ENCODE measurements at places on chromosomes 2 and 18.
A peak's percentile ranks its signal among the peaks of the same experiment; 100 is the strongest.

- DNase-seq, result no peak
Observed at GRCh38 chr2:178702361-178702760, 104.9 kb downstream of the TTN start.

DNA sequence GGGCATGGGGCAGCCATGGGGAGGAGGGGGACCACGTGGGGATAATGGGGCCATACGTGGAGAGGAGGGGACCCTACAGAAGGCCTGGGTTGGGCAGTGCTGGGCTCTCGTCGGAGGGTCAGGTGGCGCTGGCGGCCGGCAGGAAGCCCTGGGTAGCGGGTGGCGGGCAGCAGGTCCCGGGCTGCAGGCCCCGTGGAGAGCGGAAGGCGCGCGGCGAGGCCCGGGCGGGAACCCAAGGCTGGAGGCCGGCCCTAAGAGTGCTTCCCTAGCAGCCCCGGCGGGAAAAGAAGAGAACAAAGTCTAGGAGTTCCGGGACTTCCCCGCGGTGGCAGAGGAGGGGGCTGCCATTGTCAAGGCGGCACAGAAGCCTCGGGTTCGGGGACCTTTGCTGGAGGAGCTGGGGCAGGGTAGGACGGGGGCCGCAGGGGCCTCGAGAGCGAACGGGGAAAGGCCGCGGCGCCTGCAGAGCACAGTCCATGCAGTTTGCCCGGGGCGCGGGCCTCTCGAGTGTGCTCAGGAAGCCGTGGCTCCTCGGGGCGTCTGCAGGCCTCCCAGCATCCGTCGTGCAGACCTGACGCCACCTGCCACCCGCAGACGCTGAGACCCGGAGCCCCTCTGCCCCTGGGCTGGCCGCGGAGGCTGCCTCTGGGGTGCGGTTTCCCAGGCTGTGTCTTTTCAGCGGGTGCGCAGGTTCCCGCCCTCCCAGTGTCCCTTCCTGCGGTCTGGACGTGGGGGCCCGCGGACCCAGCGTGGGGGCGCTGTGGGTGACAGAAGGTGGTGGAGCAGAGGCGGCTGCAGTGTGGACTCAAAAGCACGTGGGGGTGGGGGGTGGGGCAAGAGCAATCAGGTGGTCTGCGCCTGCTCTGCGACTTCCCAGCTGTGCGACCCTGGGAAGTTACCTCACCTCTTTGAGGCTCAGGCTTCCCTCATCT lies 19.4 kb upstream of the NCL start:
- DNase-seq, result no peak

DNA sequence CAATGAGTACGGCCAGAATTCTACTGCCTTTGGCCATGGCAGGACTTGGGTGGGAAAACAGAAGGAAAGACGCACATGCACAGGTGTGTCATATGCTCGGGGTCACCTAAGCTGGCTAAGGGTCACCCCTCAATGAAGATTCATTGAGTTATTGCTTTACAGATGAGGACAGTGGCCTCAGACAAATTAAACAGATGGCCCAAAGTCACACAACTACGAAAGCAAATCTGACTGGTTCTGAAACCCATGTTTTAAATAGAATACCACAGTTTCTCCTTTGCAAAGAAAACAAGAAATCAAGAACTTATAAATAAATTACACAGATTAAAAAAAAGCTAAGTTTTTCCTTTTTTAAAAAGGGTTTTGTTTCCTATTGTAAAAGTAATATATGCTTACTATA lies 70.5 kb downstream of the ID2 start:
- no peak for DNase-seq

- DNase-seq, result no peak
Observed at GRCh38 chr2:33215299-33215698, 261.1 kb upstream of the RASGRP3 start.

DNA sequence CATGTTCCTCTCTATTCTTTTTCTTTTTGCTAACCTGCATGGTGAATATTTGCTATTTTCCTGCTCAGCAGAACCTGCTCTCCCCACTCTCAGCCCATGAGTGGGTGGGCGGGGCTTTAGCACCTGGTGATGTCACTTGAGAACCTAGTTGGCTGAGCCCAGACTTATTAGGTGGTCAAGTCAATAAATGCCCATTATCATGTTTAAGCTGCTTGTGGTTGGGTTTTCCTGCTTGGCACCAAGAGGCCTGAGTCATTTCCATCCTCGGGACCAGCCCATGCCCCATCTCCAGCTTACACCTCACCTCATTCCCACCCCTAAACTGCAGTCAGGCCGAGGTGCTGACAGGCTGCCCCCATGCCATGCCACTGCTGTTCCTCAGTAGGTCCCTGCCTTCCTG lies 226.6 kb downstream of the ANKRD30B start:
- no peak for DNase-seq

DNA sequence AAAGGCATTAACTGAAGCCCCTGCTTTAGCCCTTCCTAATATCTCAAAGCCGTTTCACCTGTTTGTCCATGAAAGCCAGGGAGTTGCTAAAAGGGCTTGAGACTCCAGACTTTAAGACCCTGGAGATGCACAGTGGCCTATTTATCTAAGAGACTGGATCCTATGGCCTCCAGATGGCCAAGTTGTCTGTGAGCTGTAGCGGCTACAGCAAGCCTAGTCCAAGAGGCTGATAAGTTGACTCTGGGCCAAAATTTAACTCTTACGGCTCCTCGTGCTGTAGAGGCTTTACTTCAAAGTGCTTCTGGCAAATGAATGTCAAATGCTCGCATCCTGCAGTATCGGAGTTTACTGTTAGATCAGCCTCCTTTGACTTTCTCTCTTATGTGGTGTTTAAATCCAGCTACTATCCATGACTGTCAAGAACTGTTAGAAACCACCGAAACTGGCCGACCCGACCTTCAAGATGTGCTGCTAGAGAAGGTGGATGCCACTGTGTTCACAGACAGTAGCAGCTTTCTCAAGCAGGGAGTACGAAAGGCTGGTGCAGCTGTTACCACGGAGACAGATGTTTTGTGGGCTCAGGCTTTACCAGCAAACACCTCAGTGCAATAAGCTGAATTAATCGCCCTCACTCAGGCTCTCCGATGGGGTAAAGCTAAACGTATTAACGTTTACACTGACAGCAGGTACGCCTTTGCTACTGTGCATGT lies 336.7 kb upstream of the CNTNAP5 start:
- no peak for DNase-seq

- DNase-seq, result no peak
Observed at GRCh38 chr2:207531032-207531952, 1.5 kb downstream of the CREB1 start.

GRCh38 chr2:74461187-74462053 lies 3.2 kb downstream of the WBP1 start:
- no peak for DNase-seq

- DNase-seq, result no peak
Observed at GRCh38 chr2:122077771-122078170, 322.3 kb downstream of the TSN start.

DNA sequence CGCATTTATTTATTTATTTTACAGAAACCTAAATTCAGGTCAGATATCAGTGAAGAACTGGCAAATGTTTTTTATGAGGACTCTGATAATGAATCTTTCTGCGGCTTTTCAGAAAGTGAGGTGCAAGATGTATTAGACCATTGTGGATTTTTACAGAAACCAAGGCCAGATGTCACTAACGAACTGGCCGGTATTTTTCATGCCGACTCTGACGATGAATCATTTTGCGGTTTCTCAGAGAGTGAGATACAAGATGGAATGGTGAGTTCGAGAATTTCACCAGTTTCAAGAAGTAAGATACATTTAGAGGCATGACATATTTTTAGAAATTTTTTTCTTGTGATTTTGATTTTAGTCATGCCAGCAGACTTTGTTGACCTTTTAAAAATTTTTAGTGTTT lies 4.6 kb downstream of the CDCA7 start:
- DNase-seq, result no peak

DNA sequence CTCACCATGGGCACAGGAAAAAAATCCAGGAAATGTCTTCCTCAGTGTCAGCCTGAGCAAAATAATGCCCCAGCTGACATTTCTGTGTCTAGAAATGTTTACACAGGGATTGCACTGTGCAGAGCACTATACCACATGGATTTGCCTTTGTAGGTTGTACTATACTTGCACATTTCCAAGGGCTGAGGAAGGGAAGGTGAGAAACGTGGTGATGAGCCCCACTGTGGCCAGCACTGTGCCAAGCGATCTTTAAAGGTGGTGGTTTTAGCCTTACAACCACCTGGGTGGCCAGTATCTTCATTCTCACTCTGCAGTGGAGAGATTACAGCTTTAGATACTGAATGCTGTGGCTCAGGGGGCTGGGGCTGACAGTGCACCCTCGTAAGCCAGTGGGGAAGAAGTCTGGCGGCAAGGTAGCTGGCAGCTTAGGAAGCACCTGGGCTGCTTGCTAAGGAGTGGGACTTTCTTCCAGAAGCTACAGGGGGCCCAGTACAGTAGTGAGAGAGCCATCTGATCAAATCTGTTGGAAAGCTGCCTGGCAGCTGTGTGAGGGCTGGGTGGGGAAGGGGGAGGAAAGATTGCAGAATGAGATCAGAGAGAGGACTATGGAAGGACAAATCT lies 81.4 kb upstream of the MSH2 start:
- no peak for DNase-seq

DNA sequence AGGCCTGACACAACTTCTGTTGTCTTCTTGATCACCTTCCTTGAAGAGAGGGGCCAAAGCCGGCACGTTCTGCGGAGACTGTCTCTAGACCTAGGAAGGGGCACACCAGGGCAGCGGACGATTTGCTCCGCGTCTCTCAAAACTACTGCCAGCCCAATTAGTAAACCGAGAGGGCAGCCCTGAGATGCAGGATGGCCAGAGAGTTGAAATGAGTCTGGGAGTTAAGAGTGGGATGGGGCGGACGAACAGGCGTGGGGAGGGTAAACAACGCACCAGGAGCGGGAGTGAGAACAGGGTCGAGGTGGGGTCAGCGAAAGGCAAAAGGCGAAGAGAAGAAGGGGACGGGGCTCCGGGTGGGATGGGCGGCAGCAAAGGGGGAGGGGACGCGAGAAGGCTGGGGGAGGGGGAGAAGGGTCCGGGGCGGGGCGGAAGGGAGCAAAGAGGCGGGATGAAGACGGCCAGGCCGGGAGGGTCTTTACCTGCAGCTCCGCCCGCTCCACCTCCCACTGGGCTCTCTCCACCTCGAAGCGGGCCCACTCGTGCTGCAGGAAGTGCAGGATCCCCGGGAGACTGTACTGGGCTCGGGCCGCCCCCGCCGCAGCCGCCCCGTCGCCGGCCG lies 476 bp downstream of the STRN start:
- DNase-seq, result peak; percentile 7

DNA sequence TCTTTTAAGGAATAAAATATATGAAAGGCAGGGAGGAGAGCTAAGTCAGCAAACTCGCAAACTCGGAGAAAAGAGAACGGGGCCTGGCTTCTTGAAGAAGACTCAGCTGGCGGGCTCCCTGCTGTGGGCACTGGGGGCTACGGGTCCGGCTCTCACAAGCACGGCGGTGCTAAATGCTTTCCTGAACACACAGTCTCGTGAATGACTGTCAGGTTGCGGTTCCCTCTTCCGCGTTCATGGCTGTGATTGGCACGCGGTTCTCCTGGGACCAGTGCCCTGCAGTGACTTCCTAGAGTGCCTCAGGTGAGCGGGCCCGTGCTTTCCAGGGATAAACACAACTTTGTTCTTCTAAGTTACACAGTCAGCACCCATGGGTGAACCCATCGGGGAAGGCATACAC lies 208.4 kb downstream of the HDAC4 start:
- no peak for DNase-seq

DNA sequence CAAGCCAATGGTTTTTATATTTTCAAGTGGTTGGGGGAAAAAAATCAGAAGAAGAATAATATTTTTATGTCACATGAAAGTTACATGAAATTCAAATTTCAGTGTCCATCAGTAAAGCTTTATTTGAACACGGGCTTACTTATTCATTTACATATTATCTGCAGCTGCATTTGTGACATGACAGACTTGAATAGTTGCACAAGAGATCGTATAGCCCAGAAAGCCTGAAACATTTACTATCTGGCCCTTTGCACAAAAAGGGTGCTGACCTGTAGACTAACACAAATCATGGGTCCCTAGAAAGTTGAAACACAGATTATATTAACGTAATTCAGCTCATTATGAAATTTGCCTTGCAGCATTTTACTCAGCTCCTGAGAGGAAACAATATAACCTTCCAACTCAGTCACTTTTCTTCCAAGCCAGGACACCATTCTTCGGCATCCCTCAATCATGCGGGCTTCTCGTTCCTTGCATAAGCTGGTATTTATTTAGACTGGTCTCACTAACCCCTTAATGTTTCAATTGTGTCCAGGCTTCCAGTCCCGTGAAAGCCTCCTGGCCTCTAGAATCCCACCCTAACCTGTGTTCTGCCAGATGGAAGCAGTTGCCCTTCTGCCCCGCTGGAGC lies 402.7 kb downstream of the SETBP1 start:
- no peak for DNase-seq

GRCh38 chr2:168220965-168221819 lies 26.2 kb downstream of the STK39 start:
- no peak for DNase-seq

GRCh38 chr2:102296449-102296848 lies 14.9 kb upstream of the IL1RL1 start:
- no peak for DNase-seq

DNA sequence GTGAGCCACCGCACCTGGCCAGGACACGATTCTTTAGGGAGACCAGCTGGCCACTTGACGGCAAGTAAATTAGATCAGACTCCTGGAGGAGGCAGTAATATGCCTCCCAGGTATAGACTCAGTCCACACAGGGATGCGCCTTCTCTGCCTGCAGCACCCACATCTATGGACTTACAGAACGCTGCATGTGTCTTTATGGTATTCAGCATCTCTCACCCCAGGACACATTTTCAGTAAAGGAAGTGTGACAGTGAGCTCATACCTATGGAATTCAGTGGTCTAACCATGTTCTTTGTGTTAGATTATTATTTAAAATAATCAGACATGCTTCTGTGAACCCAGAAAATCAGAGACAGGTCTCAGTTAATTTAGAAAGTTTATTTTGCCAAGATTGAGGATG lies 5.9 kb upstream of the NARS1 start:
- no peak for DNase-seq

DNA sequence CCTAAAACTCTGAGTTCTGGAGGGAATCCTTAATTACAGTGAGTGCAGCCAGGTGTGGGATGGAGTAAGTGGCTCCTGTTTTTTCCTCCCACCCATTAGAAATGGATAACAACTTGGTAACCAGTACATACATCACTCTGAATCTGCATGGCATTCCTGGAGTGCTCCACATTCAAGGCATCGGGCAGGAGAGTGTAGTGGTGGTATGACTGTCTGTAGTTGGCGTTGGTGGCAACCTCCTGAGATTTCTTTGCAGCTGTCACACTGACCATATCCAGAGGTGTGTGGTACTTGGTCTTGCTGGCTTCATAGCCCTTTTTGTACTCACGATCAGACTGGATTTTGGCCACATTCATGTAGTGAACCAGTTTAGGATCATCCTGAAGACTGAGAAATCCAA lies 68.3 kb downstream of the NEB start:
- no peak for DNase-seq

GRCh38 chr2:134717286-134718022 lies 1.3 kb downstream of the TMEM163 start:
- DNase-seq, result no peak

DNA sequence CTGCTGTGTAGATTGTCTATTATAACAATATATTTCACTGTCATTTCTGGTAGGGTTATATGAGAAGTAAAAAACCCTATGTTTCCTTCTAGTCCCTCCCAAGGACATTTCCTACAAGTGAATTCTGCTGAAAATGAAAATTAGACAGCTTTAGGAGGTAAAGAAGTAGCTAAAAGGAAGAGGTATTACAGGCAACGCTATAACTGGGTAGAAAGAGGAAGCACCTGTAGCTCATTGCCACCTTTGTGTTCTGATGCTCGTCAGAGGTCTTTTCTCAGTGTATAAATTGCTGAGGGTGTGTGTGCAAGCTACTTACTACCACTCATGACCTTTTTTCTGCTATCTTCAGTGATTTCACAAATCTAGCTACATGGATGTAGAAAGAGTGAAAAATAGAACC lies 1.4 kb downstream of the DNAJC10 start:
- DNase-seq, result no peak
